ENCODE measurements at places on chromosomes 6 and 20. TPM values are rescaled to one million over a fixed set of nuclear protein-coding genes. Genes with fewer than 3 reads are reported as not detected.

GRCh38 chr6:17871189-17871519 lies 116.3 kb downstream of the KIF13A start:
- no peak for DNase-seq

- DNase-seq: no peak
These were observed 28.7 kb downstream of the TFAP2A start for GRCh38 chr6:10386220-10386619.

DNA sequence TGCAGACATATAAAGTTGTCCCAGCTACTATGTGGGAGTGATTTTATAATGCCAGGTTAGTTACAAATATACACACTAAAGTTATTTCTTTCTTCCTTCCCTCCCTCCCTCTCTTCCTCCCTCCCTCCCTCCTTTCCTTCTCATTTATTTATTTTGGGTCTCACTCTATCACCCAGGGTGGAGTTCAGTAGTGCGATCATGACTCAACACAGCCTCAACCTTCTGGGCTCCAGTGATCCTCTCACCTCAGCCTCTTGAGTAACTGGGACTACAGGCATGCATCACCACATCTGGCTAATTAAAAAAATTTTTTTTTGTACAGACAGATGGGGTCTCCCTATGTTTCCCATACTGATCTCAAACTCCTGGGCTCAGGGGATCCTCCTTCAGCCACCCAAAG lies 59.2 kb downstream of the PHF20 start:
- peak; percentile 26 for DNase-seq

GRCh38 chr6:31358302-31358701 lies 1.3 kb upstream of the HLA-B start:
- no peak for DNase-seq

GRCh38 chr20:23265226-23265625 lies 85.4 kb upstream of the NXT1 start:
- DNase-seq: no peak

DNA sequence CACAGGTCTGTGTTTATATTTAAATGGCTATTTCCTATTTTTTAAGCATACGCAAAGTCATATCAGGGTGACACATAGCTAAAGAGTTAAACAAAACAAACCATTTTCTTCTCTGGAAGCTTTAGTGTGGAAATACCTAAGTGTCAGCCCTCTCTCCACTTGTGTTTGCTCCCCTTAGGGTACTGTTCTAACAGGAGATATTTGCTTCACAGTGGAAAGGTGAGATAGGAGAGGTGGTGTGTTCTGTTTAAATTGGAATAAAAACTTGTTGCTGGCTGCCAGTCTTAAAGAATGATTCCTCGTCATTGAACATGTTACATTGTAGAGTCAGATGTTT lies 18.9 kb downstream of the PHACTR2 start:
- DNase-seq: no peak

GRCh38 chr6:134171517-134171916 lies 119.1 kb upstream of the SLC2A12 start:
- DNase-seq: no peak

DNA sequence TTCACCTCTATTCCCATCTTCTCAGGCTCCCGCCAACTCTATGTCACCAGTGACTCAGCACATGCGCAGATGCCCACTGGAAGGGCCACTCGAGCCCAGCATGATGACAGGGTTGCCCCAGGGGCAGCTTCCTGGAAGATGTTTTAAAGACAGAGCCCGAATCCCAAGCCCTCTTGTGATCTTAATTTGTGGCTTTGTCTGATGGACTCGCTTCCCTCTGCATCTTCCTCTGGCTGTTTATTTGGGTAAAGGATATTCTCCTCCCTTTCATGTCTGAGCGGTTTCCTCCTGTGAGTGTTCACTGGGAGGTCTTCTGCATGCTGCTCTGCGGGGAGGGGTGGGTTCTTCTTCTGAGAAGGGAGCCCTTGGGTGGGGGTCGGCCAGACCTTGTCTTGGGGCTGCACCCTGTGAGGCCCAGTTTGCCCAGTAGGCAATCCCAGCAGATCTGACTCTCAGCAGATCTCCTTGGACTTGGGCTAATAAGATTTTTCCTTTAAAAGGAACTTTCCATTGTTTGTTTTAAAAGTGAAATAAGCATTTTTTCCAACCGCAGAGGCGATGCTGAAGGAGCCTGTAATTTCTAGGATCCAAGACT lies 401.0 kb downstream of the CDC5L start:
- DNase-seq: no peak

DNA sequence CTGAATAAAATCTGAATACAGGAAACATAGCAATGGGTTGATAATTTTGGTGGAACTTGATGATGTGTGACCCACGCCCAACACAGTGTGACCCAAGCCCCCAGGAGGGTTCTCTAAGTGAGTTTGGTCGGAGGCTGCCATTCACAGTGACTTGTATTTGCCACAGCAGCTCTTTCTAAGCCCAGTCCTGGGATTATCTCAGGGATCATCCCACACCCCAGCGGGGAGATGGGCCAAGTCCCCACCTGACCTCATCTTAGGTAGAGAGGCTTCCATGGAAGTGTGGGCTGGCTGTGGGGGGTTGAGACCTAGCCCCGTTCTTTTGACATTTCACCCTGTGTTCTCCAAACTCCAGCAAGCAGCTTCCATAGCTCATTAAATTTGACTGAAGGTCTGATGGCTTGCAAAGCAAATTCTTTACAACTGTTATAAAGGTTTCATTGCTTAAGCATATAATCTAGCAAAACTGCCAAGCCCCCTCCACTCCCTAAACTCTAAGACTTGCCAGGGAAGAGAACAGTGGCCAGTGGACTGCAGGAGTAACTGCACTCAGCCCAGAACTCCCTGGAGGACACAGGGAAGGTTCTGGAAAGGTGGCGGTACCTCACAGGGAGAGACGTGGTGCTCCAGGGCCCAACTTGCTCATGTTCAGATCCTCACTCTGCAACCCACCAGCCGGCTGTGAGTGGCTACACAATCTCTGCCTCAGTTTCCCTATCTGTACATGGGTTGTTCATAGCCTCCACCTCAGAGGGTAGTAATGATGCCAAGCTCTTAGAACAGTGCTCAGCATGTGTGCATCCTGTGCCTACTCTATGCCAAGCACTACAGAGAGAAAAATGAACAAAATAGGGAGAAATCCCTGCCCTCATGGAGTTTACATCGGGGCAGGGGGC lies 1.0 kb upstream of the PCK1 start:
- DNase-seq: no peak

DNA sequence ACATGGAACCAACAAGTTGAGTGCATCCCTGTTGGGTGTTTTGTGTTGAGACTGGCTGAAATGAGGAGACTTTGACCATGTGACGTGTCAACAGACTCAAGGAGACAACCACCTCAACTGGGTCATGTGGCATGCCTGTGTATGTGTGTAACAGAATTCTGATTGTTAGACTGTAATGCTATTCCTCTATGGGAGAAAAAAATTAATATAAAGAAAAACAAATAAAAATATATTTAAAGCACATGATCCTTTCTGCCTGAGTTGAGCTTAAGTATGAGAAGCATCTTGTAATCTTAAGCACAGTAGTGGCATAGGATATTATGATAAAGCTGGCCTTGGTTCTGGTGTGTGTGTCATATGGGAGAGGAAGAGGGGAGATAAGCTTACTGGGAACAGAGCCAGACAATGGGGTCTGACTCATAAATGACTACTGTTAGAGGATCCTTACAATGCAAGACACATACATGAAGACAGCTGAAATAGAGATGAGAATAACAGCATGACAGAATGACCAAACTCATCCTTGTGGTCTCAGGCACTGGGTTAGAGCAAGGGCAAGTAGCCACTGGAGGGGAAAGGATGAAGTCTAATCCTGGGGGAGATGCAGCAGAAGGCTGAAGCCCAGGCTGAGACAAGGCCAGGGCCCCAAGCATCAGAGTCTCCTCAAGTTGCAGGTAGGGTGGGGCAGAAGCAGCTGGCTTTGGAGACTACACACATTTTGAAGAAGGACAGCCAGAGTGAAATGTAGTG lies 9.2 kb downstream of the TP53INP2 start:
- peak; percentile 99 for DNase-seq

DNA sequence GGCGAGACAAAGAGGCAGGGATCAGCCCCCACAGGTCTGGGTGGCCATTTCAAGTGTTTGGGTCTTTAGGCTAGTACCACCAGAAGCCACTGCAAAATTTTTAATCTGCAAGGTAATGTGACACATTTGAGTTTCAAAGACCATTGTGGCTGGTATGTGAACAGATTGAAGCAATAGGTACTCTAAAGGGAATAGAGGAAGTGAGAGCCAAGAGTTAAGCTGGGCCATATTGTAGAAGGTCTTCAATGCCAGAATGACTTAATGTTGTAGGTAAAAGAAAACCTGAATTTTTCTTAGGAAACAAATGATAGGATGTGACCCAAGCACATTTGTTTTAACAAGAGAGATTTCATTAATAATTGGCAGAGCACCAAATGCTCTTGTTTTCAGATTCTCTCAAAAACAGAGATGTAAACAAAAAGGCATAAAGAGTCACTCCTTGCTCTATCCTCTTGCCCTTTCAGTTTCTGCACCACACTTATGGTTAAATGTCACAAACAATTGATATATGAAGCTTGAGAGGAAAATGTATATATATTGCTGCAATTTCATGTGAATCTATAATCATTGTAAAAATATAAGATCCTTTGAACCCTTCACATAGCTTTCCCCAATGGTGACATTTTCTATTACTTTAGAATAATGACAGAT lies 307.1 kb upstream of the PLN start:
- no peak for DNase-seq

FOXS1 gene
- 26.0 TPM for total RNA-seq

NMBR gene
- not detected for total RNA-seq

ANKRD6 gene
- total RNA-seq: 13.5 TPM

DEFB121 gene
- total RNA-seq: not detected

WASF1 gene
- total RNA-seq: 26.3 TPM

FOXQ1 gene
- 0.24 TPM for total RNA-seq

TUBB2B gene
- 144 TPM for total RNA-seq

REV3L gene
- 18.2 TPM for total RNA-seq

Measured in astrocyte (in vitro differentiated cells and primary cell).